Stimulated activated CD8-positive, alpha-beta memory T cell treated with anti-CD3 and anti-CD28 coated beads, Interleukin-7, amount 100 ng/mL, for 48 hours (primary cell): ENCODE measurements at places on chromosomes 5 and 9.

DNA sequence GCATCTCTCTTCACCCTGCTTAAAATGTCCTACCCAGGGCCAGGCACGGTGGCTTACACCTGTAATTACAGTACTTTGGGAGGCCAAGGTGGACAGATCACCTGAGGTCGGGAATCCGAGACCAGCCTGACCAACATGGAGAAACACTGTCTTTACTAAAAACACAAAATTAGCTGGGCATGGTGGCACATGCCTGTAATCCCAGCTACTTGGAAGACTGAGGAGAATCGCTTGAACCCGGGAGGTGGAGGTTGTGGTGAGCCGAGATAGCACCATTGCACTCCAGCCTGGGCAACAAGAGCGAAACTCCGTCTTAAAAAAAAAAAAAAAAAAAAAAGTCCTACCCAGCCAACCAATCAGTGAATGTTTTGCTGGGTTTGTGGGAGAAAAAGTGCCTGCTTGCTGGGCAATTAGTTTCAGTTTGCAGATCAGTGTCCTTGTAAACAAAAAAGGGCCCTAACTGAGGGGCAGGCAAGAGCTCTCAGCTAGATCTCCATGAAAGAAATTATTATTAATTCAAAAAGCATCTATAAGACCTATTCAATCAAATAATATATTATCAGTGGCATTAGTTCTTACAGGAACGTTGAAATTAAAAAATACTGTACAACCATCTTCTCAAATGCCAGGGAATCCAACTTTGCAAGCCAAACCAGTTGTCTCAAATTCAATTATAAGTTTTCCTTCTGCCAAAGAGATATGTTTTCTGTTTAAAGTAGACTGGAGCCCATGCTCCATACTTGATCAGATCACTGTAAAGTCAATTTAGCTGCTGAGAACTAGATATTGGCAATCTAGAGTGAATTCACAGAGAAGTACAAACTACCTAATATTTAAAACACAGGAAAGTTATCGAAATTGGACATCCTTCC lies 3.9 kb downstream of the MEGF9 start:
- no peak for DNase-seq

DNA sequence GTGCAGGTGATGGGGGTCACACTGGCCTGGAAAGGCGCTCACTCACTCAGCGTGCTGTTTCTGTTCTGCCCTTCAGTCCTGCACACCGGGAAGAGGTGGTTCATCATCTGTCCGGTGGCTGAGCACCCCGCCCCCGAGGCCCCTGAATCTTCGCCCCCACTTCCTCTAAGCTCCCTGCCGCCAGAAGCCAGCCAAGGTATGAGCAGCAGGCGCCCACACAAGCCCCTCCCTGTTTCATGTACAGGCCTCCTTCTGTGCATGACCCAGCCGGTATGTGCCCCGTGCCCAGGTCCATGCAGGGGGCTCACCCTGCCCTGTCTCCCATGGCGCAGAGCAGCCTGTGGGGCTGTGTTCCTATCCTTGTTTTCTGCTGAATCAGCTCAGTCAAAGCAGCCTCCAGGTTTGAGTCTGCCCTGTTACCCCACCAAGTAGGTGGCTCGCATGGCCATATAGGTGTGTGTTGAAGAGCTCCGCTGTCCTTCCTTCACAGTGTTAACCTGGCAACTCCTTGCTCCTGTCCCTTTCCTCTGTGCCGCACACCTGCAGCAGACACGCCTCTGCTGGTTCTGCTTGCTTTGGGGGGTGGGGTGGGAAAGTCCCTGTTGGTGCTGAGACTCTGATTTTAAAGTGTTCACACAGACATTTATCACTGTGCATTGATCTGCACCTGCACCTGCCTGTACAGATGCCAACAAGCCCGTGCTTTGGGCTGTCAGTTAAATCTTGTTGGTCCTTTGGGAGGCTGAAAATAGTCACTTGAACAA lies 84.8 kb downstream of the WNK2 start:
- no peak for DNase-seq

GRCh38 chr9:13268469-13268868 lies 11.0 kb downstream of the MPDZ start:
- no peak for DNase-seq

DNA sequence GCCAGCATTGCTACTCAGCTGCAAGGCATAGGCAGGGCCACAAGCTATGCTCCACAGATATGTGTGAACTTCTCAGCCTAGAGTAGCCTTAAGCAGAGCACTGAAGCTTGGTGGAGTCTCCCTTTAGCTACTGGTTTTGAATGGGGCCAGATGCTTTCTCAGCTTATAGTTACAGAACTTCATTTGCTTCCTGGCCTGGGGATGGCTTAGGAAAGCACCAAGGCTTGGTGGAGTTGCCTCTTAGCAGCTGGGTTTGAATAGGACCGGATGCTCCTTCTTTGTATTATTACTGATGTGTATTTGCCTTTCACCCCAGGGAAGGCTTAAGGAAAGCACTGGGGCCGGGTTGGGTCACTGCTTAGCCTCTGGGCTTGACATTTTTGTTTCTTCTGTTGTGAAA lies 497.8 kb upstream of the SEMA6A start:
- no peak for DNase-seq
